ENCODE measurements at places on chromosomes 7 and 10.

- DNase-seq, result no peak
Measured at GRCh38 chr10:116331815-116332214, 7.6 kb downstream of the CCDC172 start.

GRCh38 chr7:140245611-140246105 lies 68.9 kb upstream of the KDM7A start:
- no peak for DNase-seq

DNA sequence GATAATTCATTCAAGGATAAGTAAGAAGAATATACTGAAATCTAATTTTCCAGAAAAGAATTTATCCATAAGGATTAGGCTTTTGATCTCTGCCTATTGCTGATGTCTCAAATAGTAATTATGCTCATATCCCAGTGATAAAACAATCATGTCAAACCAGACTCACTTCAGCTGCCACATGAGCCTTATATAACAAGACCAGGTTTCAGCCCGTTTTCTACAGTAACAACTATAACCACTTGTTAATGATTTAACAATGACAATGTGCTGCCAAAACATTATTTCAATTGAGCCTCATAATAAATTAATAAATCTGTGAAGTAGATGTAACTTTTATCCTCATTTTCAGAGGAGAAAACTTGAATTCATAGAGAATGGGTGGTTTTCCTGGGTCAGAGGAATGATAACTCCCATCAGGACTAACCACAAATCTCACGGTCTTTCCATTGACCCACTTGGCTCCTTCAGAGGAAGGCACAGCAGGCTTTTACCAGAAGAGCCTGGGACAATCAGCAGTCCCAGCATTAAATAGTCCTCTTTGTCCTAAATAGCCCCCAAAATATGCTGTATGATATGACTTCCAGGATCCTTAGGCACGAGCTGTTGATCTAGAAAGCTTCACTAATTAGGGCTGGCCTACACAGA lies 42.5 kb upstream of the SLIT1 start:
- no peak for DNase-seq

GRCh38 chr10:116688241-116688711 lies 54.1 kb downstream of the HSPA12A start:
- DNase-seq, result no peak

- no peak for DNase-seq
Measured at GRCh38 chr10:28949005-28950004, 272.0 kb downstream of the BAMBI start.

GRCh38 chr7:585873-586272 lies 66.2 kb upstream of the PDGFA start:
- no peak for DNase-seq

DNA sequence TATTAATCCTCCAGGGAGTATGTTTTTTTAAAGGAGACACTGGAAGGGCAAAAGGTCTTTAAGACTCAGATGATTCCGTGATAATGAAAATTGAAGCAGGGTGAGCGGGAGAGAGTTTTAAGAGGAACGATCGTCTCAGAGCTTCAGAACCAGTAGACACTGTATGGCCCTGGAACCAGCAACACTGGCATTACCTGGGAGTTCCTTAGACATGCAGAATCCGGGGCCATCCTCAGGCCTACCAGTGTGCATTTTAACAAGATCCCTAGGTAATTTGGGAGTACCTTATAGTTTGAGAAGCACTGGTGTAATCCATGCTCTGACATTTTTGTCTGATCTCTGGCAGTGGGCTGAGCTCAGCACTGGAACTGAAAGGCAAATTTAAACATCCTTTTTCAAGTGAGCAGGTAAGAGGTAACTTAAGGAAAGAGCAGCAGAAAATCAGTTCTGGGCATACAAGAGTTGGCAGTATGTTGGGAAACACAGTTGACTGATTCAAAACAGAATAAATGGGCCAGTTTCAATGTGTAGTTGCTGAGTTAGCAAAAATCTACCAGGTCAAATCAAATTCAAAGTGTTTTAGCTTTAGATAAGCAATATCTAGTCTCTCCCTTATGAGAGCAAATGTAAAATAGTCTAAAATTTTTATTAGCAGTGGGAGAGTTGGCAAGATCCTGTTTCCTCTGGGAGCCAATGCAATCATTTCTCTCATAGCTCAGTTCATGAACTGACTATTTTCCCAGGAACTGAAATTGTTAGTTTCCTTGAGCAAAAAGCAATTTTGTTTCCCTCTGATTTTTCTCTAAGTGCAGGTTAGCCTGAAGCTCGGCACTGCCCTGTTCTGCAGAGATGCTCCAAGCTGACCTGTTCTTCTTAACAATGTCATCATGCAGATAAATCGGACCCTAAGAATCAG lies 97.2 kb upstream of the ELMO1 start:
- DNase-seq, result no peak

- DNase-seq, result no peak
Measured at GRCh38 chr10:31133251-31133791, 101.7 kb upstream of the ZNF438 start.

GRCh38 chr10:11528286-11528685 lies 83.2 kb downstream of the USP6NL start:
- no peak for DNase-seq

GRCh38 chr10:24505759-24506158 lies 217.9 kb downstream of the ARHGAP21 start:
- no peak for DNase-seq

DNA sequence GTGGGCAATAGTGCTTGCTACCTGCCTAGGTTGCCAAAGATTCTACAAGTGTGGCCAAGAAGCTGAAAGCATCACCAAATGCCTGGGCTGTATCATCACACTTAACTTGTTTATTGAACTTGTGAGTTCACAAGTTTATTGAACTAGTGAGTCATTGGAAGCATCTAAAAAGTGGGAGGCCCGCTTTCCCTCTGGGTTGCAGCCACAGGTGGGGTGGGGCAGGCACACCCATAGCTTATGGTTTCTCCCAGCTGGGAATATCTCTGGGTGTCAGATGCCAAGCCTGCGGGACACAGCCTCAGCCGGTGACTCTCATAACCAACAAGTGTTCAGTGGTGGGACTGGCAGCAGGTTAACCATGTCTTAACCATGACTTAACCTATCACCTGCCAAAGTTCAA lies 145.9 kb upstream of the FAM13C start:
- DNase-seq, result no peak

DNA sequence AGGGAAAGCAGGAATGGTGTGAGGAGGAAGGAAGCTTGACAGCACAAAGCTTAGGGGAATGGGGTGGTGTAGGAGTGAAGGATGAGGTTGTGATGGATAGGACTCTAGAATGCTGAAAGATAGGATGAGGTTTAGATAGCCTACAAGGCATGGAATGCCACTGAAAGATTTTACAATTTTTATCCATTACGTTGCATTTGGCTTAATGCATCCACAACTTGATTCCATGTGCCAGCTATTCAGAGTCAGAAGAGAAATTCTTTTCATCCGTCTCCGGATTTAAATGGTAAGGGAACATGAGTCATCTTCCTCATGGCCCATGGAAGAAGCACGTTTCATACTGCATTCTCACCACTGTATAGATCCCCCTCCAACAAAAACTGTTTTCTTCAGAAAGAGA lies 212.4 kb upstream of the BMPER start:
- DNase-seq, result no peak

- no peak for DNase-seq
Measured at GRCh38 chr7:140391634-140392033, 6.7 kb downstream of the SLC37A3 start.

DNA sequence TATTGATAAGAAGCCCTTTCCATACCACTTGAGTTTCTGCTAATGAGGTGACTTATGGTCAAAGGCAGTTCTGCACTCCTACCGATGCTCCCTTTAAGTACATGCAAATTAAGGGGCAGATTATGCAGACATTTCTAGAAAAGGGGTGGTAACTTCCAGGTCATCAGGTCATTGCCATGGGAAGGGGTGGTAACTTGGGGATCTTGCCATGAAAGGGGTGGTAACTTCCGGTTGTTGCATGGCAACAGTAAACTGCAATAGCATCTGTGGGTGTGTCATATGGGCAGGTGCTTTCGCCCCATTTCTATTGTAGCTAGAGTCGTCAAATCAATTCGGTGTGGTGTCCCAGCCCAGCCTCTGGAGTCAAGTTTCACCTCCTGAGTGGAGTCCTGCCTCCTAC lies 150.9 kb downstream of the UBE2H start:
- no peak for DNase-seq

- DNase-seq, result no peak
Measured at GRCh38 chr7:134317434-134317833, 704 bp upstream of the SLC35B4 start.

- DNase-seq, result no peak
Measured at GRCh38 chr7:52715701-52716100, 319.7 kb upstream of the POM121L12 start.

GRCh38 chr10:103633846-103634245 lies 140.3 kb downstream of the NEURL1 start:
- DNase-seq, result no peak

GRCh38 chr7:3159039-3159438 lies 115.4 kb upstream of the CARD11 start:
- DNase-seq, result no peak

DNA sequence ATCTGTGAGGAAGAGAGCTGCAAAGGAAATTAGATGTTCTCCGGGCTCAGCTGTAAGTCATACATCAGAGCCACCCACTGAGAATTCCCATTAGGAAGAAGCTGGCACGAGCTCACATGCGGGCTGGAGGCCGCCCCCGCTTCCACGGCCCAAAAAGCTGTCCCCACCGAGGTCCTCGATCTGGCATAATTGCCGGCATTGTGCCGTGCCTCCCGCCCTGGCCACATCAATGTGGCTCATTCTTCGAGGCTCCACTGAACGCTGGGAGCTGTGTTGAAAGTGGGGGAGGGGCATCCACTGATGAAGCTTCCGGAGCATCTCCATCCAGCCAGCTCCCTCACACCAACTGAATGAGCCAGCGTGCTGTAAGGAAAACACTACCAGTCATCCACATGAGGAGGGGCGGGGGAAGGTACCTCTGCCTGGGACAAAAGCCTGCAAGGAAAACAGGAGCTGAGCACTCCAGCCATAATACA lies 173.1 kb downstream of the PTPRN2 start:
- no peak for DNase-seq

- no peak for DNase-seq
Measured at GRCh38 chr10:69732147-69732825, 69.4 kb upstream of the COL13A1 start.

- no peak for DNase-seq
Measured at GRCh38 chr10:43998021-43998809, 349.5 kb upstream of the ZNF32 start.

GRCh38 chr10:55311848-55312635 lies 511.0 kb upstream of the PCDH15 start:
- no peak for DNase-seq

GRCh38 chr7:1232623-1233332 lies at the start of gene UNCX:
Gene UNCX (plus strand): TSS chr7:1232872. CDS start chr7:1233018, 146 bp downstream.
- no peak for DNase-seq

DNA sequence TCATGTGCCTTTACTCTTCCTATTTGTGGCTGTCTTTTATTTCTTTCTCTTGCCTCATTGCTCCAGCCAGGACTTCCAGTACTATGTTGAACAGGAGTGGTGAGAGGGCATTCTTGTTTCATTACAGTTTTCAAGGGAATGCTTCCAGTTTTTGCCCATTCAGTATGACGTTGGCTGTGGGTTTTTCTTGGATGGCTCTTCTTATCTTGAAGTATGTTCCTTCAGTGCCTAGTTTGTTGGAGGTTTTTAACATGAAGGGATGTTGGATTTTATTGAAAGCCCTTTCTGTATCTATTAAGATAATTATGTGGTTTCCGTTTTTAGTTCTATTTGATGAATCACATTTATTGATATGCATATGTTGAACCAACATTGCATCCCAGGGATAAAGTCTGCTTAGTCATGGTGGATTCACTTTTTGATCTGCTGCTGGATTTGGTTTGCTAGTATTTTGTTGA lies 96.8 kb downstream of the GLCCI1 start:
- no peak for DNase-seq

- DNase-seq, result no peak
Measured at GRCh38 chr10:80544316-80544953, 6.7 kb downstream of the SH2D4B start.

GRCh38 chr7:133354546-133355324 lies 101.9 kb downstream of the EXOC4 start:
- no peak for DNase-seq

DNA sequence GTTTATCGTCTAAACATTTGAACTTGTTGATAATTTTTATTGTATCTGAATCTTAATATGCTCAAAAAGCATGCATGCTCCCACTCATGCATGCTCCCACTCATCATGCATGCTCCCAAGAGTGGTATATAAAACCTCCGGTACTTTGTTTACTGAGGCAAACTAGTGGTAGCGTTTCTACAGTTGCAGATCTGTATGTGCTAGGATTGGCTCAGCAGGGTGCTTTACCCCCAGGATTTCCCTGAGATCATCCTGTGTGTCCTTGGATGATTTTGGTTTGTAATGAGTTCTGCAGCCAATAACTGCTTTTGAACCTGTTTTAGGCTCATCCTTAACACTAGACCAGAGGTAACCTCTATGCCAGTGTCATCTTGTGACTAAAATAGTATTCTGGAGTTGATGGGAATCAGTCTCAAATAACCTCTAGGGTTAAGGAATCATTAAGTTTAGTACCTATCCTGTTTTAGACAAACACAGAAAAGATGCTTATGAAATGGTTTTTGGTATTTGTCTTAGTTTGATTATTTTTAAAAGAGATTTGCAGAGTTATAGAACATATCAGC lies 40.4 kb downstream of the PHTF2 start:
- no peak for DNase-seq

DNA sequence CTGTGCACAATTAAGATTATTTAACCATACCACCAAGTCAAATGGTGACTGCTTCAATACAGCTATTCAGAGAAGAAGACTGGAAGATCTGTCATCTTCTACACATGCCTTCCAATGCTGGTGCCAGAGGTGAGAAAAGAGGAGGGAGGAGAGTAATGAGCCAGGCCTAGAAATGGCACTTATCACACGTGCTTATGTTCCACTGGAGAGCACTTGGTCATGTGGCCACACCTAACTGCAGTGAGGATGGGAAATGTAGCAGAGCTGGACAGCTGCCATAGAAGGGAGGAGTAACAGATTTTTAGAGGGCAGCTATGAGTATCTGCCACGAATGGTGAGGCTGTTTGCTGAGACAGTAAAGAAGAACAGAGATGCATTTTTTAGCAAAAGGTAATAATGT lies 77.1 kb downstream of the MPLKIP start:
- no peak for DNase-seq

- no peak for DNase-seq
Measured at GRCh38 chr10:17504547-17505245, 50.3 kb upstream of the ST8SIA6 start.

GRCh38 chr10:78963074-78964034 lies 105.4 kb upstream of the ZMIZ1 start:
- DNase-seq, result no peak

- no peak for DNase-seq
Measured at GRCh38 chr7:87426160-87426559, 49.3 kb downstream of the ABCB4 start.

All from stimulated activated CD4-positive, alpha-beta T cell treated with anti-CD3 and anti-CD28 coated beads, TNF-alpha, amount 100 ng/mL, for 48 hours (primary cell).